ENCODE measurements at places on chromosomes 1 and 21.

DNA sequence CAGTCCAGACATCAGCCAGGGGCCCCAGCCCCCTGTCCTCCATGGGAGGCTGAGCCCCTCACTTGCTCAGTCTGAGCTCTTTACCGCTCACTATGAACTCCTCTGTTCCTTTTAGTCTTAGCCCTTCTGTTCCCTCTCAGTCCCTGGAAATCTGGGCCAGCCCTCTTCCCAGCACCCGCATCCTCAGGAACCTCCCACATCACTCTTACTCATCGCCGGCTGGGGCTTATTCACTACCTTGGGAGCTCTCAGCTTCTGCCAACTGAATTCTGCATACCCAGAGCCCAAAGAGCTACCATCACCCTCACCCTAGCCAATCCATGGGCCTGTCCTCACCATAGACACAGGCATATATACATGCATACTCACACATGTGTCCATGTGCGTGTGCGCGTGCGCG, 11.5 kb downstream of the KNCN start:
- no peak for DNase-seq

DNA sequence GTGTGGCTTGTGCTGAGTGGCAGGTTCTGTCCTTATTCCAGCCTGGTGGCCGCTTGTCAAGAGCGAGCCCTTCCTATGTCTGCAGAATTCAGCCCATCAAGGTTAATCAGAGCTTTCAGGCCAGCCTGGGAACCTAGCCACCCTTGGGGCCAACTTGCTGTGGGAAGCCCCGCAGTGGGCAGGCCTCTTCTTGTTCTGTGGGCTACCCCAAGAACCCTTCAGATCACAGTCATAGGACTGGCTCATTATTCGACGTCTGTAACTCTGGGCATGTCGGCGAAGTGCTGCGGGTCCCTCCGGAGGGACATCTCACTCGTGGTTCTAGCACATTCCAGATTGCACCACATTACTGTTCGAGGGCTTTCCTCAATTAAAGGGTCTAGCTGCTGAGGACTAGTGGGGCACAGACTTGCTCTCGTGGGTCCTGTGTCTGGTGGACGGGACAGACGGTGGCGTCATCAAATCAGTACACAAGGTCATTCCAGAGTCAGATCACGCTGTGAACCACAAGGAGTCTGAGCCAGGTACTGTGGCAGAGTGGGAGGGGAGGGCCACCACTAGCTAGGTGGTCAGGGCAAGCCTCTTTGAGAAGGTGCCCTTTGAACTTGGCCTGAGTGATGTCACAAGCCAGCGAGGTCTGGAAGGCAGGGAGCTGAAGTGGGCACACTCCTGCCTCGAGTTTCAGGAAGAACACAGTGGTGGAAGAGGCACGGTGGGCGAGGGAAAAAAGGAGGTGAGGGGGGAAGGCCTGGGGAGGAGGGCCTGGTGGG, 20.3 kb upstream of the TNFRSF1B start:
- no peak for DNase-seq

DNA sequence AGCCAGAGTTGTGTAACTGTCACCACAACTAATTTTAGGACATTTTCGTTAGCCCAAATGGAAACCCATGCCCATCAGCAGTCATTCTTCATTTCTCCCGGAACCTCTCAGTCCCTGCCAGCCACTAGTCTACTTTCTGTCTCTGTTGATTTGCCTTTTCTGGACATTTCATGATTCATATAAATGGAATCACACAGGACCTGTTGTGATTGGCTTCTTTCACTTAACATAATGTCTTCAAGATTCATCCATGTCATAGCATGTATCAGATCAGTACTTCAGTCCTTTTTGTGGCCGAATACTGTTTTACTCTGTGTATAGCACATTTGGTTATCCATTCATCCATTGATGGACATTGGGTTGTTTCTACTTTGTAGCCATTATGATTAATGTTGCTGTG, 7.1 kb downstream of the SLC66A1 start:
- no peak for DNase-seq

- DNase-seq, result no peak
Measured at GRCh38 chr1:53539226-53539625, 80.0 kb downstream of the DMRTB1 start.

DNA sequence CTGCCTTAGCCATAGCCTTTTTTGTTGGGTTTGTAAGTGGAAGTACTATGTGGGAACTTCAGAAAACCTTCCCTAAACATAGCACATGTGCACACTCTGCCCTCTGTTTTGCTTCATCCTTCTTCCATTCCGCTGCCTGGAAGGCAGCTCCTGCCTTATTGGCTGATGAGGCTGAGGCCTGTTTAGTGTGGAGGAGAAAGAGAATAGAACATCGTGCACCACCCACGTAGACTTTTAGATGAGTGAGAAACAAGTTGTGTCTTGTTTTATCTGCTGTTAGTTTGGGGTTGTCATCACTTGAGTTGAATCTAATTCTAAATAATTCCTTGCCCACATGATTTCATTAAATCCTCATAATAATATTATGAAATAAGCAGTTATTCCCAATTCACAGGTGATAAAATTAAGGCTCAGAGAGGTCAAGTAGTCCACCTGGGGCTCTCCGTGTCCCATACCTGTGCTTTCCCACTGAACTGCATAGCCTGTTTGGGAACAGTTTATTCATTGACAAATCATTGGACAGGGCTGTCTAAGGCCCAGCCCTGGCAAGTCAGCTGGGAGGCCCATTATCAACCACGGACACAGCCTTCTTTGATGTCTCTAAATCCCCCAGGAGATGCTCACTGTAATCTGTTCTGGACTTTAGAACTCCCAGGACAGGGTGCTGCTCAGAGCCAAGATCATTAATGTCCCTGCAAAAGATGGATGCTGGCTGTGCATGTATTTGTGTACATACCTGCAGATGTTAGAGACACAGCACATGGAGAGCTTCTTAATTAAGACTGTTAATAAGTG, 93.0 kb downstream of the ABCA4 start:
- no peak for DNase-seq

- no peak for DNase-seq
Measured at GRCh38 chr1:239457491-239458143, 71.2 kb downstream of the CHRM3 start.

DNA sequence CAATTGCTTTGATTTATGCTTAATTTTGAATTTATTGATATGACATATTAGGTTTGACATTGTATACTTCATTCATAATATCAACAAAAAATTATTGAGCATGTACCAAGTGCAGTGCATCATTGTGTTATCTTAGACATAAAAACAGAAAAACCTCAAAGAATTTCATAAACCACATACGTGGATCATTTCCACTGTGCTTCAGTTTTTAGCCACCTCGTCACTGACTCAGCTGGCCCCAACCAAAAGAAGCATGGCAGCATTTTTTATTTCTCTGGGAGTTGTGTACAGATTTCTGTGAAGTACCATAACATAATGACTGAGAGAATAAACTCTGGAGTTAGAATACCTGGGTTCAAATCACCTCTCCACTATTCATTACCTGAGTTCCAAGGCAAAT, 95.6 kb upstream of the C1orf87 start:
- no peak for DNase-seq

DNA sequence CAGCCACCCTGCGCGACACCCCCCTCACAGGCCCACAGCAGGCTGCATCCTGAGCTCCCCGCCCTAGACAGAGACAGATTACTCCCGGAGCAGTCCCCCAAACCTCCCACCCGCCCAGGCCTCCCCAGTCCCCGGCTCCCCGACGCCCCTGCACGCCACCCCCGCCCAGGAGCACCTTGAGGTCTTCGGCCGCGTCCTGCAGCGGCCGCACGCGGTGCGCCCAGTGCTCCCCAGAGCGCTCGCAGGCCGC, 731 bp downstream of the TRIM11 start:
- no peak for DNase-seq

GRCh38 chr1:176206006-176206960, 803 bp downstream of the COP1 start:
- DNase-seq, result peak; percentile 22

DNA sequence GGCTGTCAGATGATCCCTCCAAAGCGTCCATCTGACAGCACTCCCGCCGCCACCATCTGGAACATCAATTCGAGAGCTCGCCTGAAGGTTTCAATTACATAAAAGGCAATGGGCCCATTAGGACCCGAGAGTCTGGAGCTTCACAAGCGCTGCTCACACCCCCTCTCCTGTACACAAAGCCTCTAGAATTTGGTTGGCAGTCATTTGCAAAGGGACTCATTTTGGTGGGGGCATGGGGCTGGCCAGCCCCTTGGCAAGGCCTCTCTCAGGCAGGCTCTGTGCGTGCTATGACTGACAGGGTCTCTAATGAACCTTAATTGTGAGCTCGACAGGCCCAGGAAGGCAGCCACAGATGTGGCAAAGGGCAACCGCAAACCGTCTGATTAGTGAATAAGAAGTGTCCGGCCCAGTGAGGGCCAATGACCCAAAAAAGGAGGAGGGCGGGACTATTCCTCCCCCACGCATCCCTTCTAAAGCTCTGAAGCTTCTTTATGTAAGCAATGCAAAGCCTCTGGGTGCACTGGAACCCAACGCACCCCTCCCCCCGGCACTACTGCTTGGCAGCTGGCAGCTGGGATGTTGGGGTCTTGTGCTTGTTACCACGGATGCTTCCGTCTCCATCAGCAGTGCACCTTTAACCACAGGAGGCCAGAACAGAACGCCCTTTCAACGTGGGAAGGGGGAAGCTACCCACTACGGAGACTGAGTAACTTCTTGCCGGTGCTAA, 79.4 kb downstream of the CAPZB start:
- no peak for DNase-seq

GRCh38 chr1:227244339-227245118, 73.8 kb downstream of the CDC42BPA start:
- no peak for DNase-seq

GRCh38 chr1:70503358-70503757, 92.3 kb downstream of the CTH start:
- no peak for DNase-seq

GRCh38 chr1:23166854-23167253, 1.8 kb downstream of the LUZP1 start:
- DNase-seq, result no peak

GRCh38 chr21:43858806-43859648, 6.0 kb upstream of the AGPAT3 start:
- no peak for DNase-seq

DNA sequence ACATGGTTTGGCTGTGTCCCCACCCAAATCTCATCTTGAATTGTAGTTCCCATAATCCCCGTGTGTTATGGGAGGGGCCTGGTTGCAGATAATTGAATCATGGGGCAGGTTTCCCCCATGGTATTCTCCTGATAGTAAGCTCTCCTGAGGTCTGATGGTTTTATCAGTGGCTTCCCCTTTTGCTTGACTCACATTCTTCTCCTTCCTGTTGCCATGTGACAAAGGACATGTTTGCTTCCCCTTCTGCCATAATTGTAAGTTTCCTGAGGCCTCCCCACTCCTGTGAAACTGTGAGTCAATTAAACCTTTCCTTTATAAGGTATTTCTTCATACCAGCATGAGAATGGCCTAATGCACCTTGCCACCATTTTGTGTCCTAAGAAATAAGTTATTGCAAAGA, 415.0 kb downstream of the COL11A1 start:
- no peak for DNase-seq

GRCh38 chr1:15257309-15257708, 10.3 kb downstream of the FHAD1 start:
- DNase-seq, result no peak

DNA sequence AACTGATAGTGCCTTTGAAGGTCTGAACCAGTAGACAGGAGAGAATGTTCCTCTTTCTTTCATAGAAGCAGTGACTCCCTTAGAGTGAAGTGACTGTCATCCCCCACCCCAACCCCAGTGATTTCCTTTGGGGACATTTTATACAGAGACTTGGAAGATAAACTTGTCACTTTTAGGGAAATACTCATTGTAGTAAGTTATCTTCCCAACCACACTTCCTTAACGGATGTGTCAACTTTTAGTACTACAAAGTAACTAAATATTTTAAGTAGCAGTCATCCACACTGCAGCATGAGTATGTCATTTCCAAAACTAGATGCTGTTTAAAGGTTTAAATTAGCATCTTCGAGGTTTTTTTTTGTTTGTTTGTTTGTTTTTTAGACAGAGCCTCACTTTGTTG, 13.7 kb downstream of the LRRC8B start:
- no peak for DNase-seq

DNA sequence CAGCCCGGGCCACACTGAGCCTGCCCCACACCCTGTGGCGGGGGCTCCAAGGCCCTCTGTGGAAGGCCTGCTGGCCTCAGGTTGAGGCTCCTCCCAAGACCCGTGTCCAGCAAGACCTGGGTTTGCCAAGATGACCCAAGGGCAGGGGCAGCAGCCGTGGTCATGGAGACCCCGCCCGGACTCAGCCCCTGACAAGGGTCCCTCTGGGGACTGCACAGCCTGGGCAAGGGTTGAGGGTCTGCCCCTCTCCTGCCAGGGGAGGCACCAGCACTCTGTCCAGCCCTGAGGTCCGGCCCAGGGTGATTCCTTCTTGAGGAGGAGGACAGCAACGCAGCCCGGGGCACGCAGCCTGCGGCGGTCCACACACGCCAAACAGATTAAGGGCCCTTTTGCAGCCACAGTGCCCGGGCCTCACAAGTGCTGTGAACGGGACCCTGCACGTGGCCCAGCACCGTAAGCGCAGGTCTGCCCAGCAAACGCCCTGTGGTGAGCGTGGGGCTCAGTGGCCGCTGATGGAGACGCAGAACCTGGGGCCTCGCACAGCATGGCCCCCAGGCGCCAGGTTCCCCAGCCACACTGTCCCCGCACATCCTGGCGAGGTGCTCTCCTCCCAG, 3.4 kb downstream of the SPATC1L start:
- DNase-seq, result no peak

DNA sequence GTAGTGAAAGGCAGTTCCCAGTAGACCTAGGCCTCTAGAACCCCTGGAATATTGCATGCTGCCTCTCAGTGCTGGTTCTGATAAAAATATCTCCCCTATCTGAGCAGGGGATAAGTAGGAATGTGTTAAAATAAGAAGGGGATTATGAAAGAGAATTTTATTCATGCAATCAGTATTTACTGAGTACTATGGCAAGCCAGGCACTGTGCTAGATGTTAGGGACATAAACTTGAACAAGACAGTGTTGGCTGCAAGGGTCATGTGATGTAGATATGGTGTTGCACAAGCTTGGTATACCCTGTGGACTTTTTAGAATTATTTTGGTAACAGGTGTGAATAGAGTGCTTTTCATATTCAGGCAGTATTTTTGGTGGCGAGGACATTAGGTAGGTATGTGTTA, 23.6 kb downstream of the NOS1AP start:
- DNase-seq, result no peak

- DNase-seq, result no peak
Measured at GRCh38 chr1:99347041-99347684, 82.9 kb downstream of the PLPPR4 start.

DNA sequence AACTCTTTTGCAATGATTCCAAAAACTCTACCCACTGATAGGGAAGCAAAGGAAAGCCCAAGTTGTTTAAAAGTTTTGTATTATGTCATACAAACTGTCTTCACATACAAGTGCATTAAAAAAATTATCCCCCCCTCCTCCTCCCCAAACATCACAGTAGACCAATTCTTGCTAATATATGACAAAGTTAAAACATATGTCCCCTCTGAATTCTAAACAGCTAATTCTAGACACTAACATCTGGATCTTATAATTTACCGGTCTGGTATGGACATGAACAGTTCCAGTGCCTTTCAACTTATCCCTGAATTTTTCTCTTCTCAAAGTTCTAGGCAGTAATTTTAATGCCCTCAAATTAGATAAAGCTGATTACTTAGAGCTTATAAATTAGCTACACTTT, 13.4 kb downstream of the RIT1 start:
- DNase-seq, result no peak

- DNase-seq, result no peak
Measured at GRCh38 chr1:89356658-89357400, 7.0 kb upstream of the GBP6 start.

- no peak for DNase-seq
Measured at GRCh38 chr1:10664251-10664650, 132.2 kb downstream of the CASZ1 start.
